A549 (cell line): ENCODE measurements at places on chromosomes 13 and 19. TPM values are rescaled to one million over a fixed set of nuclear protein-coding genes. Genes with fewer than 3 reads are reported as not detected.

ZNF878 gene
- not detected in 3 replicates for polyA plus RNA-seq

CBLC gene
- not detected in 3 replicates for polyA plus RNA-seq

RLN3 gene
- polyA plus RNA-seq: not detected in 3 replicates

ZNF573 gene
- 3.0 to 5.9 TPM (median 4.6 TPM) in 3 replicates for polyA plus RNA-seq

PTH2 gene
- not detected in 3 replicates for polyA plus RNA-seq

PINLYP gene
- polyA plus RNA-seq: 0.27 to 0.37 TPM (median 0.28 TPM) in 3 replicates

GRCh38 chr13:76939215-76939614 is 9.1 kb upstream of the ACOD1 start:
- no peak for DNase-seq

DNA sequence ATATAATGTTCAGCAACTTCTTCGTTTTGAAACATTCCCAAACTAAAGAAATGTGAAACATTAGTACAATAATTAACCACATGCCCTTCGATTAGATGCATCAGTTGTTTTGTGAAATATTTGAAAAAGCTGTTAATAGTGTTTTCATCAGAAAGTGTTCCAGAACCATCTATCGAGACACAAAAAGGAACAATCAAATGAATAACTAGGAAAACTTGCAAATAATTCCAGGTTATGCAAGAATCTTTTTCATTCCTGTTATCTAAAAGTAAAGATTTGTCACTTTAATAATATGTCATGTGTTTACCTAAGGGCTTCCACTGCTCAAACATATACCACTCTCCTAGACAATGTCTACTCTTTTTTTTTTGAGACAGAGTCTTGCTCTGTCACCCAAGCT is 904.2 kb upstream of the MIR17HG start:
- peak; percentile 39 for DNase-seq

DNA sequence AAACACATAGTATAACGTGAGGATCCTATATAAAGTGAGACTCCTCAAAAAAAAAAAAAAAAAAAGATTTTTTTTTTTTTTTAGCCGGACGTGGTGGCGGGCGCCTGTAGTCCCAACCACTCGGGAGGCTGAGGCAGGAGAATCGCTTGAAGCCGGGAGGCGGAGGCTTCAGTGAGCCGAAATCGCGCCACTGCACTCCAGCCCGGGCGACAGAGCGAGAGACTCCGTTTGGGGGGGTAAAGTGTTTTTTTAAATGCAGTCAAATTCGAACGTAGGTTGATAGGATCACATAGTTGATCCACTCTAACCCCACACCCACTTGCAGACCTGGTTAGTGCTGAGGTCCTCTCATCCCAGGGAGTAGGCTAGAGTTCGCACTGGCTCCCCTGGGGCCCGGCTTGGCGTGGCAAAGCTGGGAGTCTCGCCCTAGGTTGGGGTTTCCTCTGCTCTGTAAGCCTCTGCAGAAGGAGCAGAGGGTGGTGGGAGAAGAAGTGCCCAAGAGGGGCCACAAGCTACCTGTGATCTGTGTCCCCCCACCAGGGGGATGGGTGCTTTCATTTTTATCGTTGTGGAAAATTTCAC is 6.5 kb downstream of the RNF225 start:
- DNase-seq: no peak

GRCh38 chr19:28494461-28494860 is 718.5 kb downstream of the UQCRFS1 start:
- DNase-seq: no peak

DNA sequence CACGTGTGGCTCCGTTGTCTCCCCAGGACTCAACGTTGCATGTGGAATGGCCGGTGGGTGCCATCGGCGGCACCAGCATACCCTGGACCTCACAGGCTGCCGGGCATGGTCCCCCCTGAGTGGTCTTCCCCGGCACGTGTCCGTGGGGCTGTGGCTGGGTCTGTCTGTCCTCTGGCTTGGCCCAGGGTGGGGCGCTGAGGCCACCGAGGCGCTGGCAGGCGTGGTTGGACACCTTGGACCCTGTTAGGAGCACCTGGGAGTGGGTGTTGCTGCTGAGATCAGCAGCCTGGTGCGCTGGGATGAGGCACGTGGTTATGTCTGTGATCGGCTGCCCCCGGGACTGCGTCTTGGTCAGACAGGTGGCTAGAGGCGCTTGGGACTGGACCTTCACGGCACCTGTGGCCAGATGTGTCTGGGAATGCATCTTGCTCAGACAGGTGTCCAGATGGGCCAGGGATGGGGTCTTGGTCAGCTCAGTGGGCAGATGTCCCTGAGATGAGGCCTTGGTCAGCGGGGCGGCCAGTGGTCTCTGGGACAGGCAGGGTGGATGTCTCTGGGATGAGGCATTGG is 9.2 kb downstream of the IQCN start:
- no peak for DNase-seq

GRCh38 chr13:78022164-78022877 is 103.7 kb upstream of the EDNRB start:
- no peak for DNase-seq

DNA sequence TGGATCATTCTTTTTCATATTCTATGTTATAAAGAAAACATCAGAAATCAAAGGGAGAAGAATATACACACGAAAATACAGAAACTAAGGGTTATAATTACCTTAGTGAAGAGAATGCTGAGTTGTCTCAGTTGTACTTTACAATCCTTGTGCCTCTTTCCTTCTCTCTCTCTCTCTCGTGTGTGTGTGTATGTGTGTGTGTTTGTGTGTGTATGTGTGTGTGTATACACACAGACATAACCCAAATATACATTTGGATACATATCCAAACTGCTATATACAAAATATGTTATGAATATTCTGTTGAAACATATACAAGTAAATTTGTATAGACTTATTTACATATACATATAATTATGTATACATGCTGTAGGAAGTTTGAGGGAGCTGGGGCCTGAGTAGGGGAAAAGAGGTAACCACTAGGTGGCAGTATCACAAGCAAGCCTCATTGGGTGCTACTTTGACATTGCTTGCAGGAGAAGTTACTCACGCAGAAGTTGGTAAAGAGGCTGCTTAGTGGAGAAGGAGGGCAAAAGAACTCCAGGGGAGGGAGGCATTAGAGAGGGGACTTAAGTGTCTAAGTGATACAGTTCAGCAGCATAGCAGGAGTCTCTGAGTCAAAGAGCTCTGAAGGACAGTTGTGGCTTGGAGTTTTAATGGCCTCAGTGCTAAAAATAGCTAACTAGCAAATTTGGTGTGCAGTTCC is 465.1 kb upstream of the PCDH20 start:
- DNase-seq: peak; percentile 34

DNA sequence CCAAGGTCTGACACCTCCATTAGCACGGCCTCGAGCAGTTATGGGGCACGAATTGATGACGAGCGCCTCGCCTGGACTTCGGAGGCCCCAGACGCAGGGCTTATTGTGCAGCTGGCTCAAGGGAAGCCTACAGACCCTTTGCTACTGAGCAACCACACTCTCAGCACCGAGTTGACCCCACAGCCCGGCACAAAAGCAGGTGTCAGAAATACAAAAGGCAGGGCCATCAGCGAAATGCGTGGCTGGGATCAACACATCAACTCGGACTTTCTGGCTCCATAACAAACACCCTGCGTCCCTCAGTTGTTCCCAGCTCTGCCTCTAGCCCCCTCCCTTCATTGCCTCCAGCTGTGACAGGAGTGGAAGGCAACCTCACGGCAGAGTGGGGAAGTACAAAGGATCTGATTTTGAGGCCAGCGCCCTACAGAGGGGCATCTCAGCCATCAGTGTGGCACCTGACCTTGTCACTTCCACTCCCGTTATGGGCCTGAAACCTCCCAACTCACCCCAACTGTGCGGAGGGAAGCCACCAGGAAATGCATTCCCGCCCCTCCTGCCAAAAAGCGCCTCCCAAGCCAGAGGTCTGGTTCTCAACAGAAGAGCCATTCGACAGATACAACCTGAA is 18.0 kb downstream of the PEPD start:
- DNase-seq: no peak

DNA sequence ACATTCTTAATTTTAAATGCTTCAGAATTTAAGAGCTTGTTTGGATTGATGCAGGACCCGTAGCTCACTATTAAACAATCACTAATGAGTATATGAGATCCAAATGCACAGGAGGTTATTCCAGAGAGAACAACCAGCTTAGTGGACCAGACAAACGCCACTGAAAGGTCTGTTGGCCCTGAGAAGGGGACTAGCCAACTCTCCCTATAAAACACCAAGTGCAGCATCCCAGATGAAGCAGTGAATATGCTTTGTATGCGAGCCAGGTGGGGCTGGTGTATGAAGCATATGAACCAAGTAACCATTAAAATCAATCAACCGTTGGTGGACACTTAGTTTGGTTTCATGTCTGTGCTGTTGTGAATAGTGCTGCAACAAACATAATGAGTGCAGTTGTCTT is 9.8 kb upstream of the LILRB1 start:
- DNase-seq: no peak

DNA sequence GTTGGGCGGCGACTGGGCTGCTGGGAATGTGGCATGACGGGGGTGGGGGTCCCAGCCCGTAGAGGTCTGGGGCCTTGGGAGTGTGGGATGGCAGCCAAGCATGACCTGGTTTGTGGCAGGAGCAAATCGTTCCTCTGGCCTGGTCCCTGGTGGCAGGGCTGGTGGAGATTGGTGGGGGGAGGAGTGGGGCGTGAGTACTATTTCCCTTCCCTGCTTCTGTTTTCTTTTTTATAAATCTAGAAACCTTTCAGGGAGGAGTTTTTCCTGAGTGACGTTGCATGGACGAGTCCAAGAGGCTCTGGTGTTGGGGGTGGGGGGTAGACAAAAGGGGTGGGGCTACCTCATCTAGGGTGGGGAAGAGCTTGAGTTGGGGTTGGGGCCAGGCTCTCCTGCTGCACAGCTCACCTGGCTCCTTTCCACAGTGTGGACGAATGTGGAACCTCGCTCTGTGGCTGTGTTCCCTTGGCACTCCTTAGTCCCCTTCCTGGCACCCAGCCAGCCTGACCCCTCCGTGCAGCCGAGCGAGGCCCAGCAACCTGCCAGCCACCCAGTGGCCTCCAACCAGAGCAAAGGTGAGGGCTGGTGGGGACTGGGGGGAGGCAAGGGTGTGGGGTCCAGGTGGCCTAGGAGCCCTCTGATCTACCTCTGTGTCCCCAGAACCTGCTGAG is 15.4 kb upstream of the PRR19 start:
- no peak for DNase-seq

- DNase-seq: no peak
These were observed 104.6 kb upstream of the SERP2 start for GRCh38 chr13:44268980-44269379.

GRCh38 chr13:57716295-57716694 is 84.8 kb downstream of the PCDH17 start:
- no peak for DNase-seq

GRCh38 chr13:33509642-33510229 is 224.2 kb upstream of the STARD13 start:
- DNase-seq: no peak

- no peak for DNase-seq
These were observed 83.3 kb upstream of the ZNF536 start for GRCh38 chr19:30288911-30289310.
